ENCODE measurements at places on chromosomes 16 and 17.
A peak's percentile ranks its signal among the peaks of the same experiment; 100 is the strongest.

DNA sequence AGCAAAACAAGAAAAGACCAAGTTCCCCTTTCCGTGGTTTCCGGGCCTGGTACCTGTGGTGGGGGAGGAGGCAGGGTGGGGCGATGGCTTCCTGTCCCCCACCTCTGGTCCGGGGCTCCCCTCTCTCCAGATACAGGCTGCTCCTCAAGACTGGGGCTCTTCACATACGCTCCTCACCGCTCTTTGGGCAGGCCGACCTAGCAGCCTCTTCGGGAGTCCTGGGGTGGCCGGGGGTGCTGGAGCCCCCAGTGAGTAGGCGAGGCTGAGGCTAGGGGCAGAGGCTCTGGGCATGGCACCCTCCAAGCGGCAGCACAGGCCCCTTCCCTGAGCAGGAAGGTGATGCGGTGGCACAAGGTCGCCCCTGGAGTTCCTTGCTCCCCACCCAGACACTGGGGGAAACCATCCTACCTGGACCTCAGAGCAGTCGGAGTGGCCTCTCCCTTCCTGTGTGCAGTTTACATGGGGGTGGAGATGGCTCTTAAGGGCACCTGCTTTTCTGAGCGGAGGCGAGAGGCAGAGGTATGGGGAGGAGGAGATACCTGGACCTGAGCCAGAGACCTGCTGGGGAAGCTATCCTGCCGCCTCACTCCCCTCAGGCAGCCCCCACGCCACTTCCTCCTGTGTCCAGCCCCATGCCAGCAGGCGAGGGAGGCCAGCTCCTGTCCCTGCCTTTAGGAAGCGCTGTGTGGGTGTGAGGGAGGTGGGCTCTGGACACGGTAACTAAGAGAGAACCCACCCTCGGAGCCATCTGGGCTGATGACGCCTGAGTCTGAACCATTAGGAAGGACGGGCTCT, 891 bp downstream of the CORO1A start:
- H3K4me3 ChIP-seq: peak overlapping the region; percentile 98
- peak overlapping the region; percentile 99 for H3K27ac ChIP-seq
- peaks cover 47% of the 10 kb centered on the region for H3K36me3 ChIP-seq
- H3K4me1 ChIP-seq: peaks cover 30% of the 10 kb centered on the region
- DNase-seq: peak; percentile 94

GRCh38 chr16:67845291-67846062, 1.3 kb upstream of the NUTF2 start:
- H3K36me3 ChIP-seq: peaks cover 30% of the 10 kb centered on the region
- peak overlapping the region; percentile 89 for H3K27ac ChIP-seq
- DNase-seq: peak; percentile 29
- no peaks in the 10 kb centered on the region for H3K27me3 ChIP-seq

GRCh38 chr17:34716291-34716690, 136.9 kb downstream of the TMEM132E start:
- no peak overlapping the region for H3K4me3 ChIP-seq
- no peak for DNase-seq
- H3K27ac ChIP-seq: no peak overlapping the region
- no peaks in the 10 kb centered on the region for H3K4me1 ChIP-seq
- no peaks in the 10 kb centered on the region for H3K36me3 ChIP-seq
- no peaks in the 10 kb centered on the region for H3K27me3 ChIP-seq

DNA sequence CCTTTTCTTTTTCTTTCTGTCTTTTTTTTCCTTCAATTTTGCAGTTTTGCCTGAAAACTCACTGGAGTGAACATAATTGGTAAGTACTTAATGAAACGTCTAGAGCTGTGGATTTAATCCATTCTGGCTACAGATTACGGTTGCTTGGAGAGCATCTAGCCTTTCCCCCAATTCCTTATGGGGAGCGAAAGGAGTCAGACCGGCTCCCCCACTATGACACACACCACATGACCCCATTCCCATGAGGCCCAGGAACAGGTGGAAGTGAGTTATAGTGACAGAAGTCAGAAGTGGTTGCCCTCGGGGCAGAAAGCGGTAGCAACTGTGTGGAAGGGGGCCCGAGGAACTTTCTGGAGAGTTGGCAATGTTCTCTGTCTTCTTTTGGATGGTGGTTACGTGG, 41.2 kb downstream of the EMP2 start:
- no peak overlapping the region for H3K4me3 ChIP-seq
- H3K27ac ChIP-seq: no peak overlapping the region
- H3K4me1 ChIP-seq: no peaks in the 10 kb centered on the region
- H3K36me3 ChIP-seq: no peaks in the 10 kb centered on the region
- no peak for DNase-seq
- no peaks in the 10 kb centered on the region for H3K27me3 ChIP-seq

GRCh38 chr17:72706396-72706981, 386.0 kb downstream of the SLC39A11 start:
- no peak for DNase-seq
- H3K27me3 ChIP-seq: no peaks in the 10 kb centered on the region
- H3K4me3 ChIP-seq: no peak overlapping the region

- H3K4me1 ChIP-seq: no peaks in the 10 kb centered on the region
- DNase-seq: no peak
- no peak overlapping the region for H3K27ac ChIP-seq
- no peaks in the 10 kb centered on the region for H3K27me3 ChIP-seq
These were observed 167.2 kb upstream of the CDH11 start for GRCh38 chr16:65289022-65289421.

GRCh38 chr16:27390151-27390550, 11.8 kb upstream of the IL21R start:
- H3K36me3 ChIP-seq: peaks cover 34% of the 10 kb centered on the region
- no peak for DNase-seq
- peaks cover 18% of the 10 kb centered on the region for H3K4me1 ChIP-seq

DNA sequence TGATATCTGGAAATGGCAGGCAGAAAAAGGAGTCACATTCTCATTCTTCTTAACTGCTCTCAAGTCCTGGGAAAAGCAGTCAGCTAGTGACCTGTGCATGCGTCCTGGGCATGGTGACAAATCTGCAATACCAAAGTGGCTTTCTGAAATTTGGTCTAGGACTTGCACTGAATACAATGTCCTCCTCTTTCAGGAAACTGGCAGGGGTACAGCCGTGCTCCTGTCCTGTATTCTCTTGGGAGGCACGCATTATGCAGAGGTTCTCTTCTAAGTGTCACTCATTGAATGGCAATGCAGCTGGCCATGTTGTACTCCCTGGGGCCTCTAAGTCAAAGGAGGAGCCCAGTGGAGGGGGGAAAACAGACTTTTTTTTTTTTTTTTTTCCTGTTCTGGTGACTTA, 10.6 kb downstream of the PHF12 start:
- H3K36me3 ChIP-seq: peaks cover 67% of the 10 kb centered on the region
- DNase-seq: no peak
- peaks cover 73% of the 10 kb centered on the region for H3K4me1 ChIP-seq

GRCh38 chr16:66427871-66428681, 981 bp downstream of the BEAN1 start:
- no peak for DNase-seq
- H3K27ac ChIP-seq: no peak overlapping the region
- H3K36me3 ChIP-seq: no peaks in the 10 kb centered on the region

GRCh38 chr17:7846765-7847661, 7.9 kb upstream of the TMEM88 start:
- peaks cover 38% of the 10 kb centered on the region for H3K4me1 ChIP-seq
- no peak for DNase-seq
- no peaks in the 10 kb centered on the region for H3K27me3 ChIP-seq
- peaks cover 6% of the 10 kb centered on the region for H3K36me3 ChIP-seq
- no peak overlapping the region for H3K27ac ChIP-seq

- H3K27ac ChIP-seq: no peak overlapping the region
- H3K27me3 ChIP-seq: no peaks in the 10 kb centered on the region
- H3K4me1 ChIP-seq: peaks cover 15% of the 10 kb centered on the region
- H3K36me3 ChIP-seq: no peaks in the 10 kb centered on the region
These were observed 44.0 kb downstream of the EPN2 start for GRCh38 chr17:19281161-19281560.

- H3K27me3 ChIP-seq: no peaks in the 10 kb centered on the region
- H3K4me3 ChIP-seq: no peak overlapping the region
- peak overlapping the region; percentile 85 for H3K27ac ChIP-seq
- no peak for DNase-seq
These were observed 11.5 kb upstream of the FOXJ1 start for GRCh38 chr17:76152591-76152990.

- H3K36me3 ChIP-seq: peaks cover 12% of the 10 kb centered on the region
- no peaks in the 10 kb centered on the region for H3K27me3 ChIP-seq
These were observed 114.9 kb upstream of the CACNG5 start for GRCh38 chr17:66720027-66720426.

DNA sequence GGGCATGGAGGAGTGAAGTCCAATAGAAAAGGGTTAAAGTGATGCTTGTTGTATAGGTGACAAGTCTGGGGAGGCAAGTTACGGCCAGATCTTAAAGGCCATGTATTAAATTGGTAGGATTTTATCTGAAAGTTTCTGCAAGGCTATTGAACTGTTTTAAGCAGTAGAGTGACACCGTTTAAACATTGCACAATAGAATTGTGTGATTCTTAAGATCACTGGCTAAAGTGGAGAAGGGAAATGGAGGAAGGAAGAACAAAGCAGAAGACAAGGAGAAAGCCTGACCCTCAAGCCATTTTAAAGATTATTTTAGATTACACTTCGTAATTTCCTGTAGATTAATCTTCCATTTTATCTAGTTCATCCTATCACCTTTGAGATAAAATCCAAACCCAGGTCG, 5.6 kb upstream of the MPHOSPH6 start:
- H3K4me3 ChIP-seq: no peak overlapping the region
- no peaks in the 10 kb centered on the region for H3K36me3 ChIP-seq
- peaks cover 49% of the 10 kb centered on the region for H3K27me3 ChIP-seq
- peaks cover under 1% of the 10 kb centered on the region for H3K4me1 ChIP-seq
- no peak overlapping the region for H3K27ac ChIP-seq

- no peaks in the 10 kb centered on the region for H3K27me3 ChIP-seq
- no peak overlapping the region for H3K4me3 ChIP-seq
- DNase-seq: no peak
These were observed 59.8 kb downstream of the CYTH1 start for GRCh38 chr17:78722246-78722761.

DNA sequence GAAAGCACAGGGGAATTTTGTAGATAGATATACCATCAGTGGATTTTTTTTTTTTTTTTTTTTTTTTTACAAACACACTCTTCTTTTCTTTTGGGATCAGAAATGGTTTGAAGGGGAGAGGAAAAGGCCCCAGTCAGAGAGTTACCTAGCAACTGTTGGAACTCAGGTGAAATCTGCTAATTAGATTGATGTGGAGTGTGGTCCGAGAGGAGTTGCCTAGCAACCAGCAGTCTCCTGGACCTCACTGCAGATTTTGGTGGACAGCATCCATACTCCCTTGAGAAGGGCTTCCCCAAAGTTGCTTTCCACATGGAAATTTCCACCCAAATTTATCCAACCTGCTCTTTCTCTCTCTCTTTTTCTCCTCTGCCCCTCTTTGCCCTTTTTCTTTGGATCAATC, 165.4 kb downstream of the UTP18 start:
- no peak overlapping the region for H3K4me3 ChIP-seq
- no peaks in the 10 kb centered on the region for H3K27me3 ChIP-seq
- peaks cover 42% of the 10 kb centered on the region for H3K4me1 ChIP-seq
- H3K36me3 ChIP-seq: no peaks in the 10 kb centered on the region

- no peak overlapping the region for H3K4me3 ChIP-seq
- no peak for DNase-seq
- peaks cover 28% of the 10 kb centered on the region for H3K27me3 ChIP-seq
- H3K36me3 ChIP-seq: no peaks in the 10 kb centered on the region
- peaks cover 6% of the 10 kb centered on the region for H3K4me1 ChIP-seq
These were observed 6.5 kb downstream of the ITGA2B start for GRCh38 chr17:44382917-44383316.

GRCh38 chr16:83021746-83022145, 395.0 kb downstream of the CDH13 start:
- H3K27me3 ChIP-seq: peaks cover 2% of the 10 kb centered on the region
- DNase-seq: no peak
- H3K4me3 ChIP-seq: no peak overlapping the region
- no peaks in the 10 kb centered on the region for H3K36me3 ChIP-seq
- no peak overlapping the region for H3K27ac ChIP-seq
- no peaks in the 10 kb centered on the region for H3K4me1 ChIP-seq

GRCh38 chr16:82070656-82071369, 35.8 kb downstream of the HSD17B2 start:
- no peaks in the 10 kb centered on the region for H3K4me1 ChIP-seq
- peaks cover 2% of the 10 kb centered on the region for H3K36me3 ChIP-seq
- H3K27me3 ChIP-seq: peaks cover 19% of the 10 kb centered on the region

- no peak overlapping the region for H3K27ac ChIP-seq
- DNase-seq: peak; percentile 76
- no peaks in the 10 kb centered on the region for H3K27me3 ChIP-seq
- H3K4me3 ChIP-seq: no peak overlapping the region
These were observed 818 bp upstream of the NRN1L start for GRCh38 chr16:67883872-67884261.

GRCh38 chr17:10439816-10440215, 18.1 kb upstream of the MYH8 start:
- H3K36me3 ChIP-seq: no peaks in the 10 kb centered on the region
- H3K4me1 ChIP-seq: peaks cover 10% of the 10 kb centered on the region
- H3K4me3 ChIP-seq: no peak overlapping the region
- H3K27me3 ChIP-seq: peaks cover 5% of the 10 kb centered on the region

DNA sequence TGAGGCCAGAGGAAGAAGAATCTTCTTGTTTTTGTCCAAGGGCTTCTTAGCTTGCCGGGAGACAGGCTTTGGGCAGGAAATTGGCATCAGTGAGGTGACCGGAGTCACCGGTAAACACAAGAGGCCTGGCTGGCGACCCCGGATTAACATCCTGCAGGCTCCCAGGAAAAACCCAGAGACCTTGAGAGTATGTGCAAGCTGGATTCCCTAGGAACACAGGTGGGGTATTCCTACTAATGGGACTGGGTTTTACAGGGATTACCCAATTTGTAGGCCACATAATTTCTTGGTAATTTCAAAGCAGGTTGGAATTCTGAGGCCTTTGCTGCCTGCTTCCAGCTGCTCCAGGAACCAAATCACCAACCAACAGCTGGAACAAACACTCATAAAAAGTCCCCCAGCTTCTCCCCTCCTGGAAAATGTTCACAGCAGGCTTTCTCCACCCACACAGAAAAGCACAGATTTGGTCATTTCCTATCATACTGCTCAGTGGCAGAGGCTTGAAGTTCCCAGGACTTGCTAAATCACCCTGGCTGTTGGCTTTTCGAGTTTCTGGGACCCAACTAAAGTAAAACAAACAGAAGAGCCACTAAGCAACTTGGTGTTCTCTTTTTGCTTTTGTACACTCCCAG, 258.8 kb downstream of the IRF8 start:
- peaks cover 4% of the 10 kb centered on the region for H3K4me1 ChIP-seq
- no peak overlapping the region for H3K4me3 ChIP-seq
- peaks cover 5% of the 10 kb centered on the region for H3K27me3 ChIP-seq
- DNase-seq: no peak
- peaks cover 4% of the 10 kb centered on the region for H3K36me3 ChIP-seq
- H3K27ac ChIP-seq: no peak overlapping the region

Data from activated CD8-positive, alpha-beta T cell treated with anti-CD3 and anti-CD28 coated beads, Interleukin-2, amount 10 ng/mL, durations not matched to agents 7 days and 5 days (primary cell).